Activated CD4-positive, CD25-positive, alpha-beta regulatory T cell treated with anti-CD3 and anti-CD28 coated beads, Interleukin-2, amount 50 U/mL, for 72 hours (primary cell): ENCODE measurements at places on chromosomes 5 and 9.

DNA sequence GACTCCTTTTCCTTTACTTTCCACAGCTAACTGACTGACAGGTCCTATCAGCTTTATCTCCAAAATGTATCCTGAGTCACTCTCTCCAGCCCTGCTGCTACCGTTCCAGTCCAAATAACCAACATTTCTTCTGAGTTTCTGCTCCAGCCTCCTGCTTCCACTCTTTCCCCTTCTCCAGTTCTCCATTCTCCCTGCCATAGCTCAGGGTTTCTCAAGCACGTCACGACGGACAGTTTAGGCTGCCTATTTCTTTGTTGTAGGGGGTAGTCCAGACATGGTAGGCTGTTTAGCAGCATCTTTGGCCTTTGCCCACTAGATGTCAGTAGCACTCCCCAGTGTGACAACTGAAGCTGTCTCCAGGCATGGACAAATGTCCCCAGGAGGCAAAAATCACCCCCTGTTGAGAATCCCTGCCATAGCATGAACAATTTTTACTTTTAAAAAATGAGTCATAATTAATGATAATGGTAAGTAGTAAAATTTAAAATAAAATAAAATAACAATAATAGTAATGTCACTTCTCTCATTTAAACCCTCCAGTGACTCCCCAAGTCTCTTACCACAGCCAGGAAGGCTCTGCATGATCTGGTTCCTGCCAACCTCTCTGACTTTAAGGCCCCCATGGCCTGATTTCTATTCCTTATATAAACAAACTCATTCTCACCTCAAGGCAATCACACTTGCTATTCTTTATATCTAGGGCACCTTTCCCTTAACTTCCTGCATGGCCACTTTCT lies 105.4 kb upstream of the FER start:
- DNase-seq: peak; percentile 34

DNA sequence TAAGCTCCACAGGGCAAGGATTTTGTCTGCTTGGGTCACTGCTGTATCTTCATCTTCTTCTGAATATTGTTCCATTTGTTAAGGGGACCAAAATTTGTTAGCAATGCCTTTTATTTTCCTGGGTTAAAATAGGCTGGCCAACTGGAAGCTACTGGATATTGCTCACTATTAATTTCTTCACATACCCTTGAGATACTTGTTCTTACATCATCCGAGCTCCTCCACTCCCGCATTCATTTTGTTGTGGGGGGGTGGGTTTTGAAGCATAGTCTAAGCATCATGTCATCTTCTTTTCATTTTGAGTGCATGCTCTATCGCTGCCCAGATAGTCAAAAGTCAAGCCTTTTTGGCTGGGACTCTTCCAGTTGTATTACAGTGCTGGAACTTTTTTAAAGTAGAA lies 42.5 kb upstream of the PIK3R1 start:
- DNase-seq: no peak

DNA sequence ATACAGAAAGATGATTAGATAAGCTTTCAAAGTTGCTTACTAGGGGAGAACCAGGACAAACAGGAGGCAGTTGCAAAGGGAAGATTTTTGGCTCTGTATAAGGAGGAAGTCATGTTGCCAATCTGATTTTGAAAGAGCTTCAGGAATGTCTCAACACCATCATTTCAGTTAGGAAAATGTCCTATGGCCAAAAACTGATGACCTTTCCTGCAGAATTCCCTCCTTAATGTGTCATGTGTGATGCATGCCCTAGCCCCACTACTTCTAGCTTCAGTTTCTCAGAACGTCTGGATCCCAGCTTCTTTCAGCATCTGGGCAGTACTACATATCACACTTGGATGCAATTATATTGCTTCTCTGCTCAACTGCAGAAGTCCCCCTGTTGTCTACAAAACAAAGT lies 211.5 kb upstream of the NREP start:
- DNase-seq: no peak

DNA sequence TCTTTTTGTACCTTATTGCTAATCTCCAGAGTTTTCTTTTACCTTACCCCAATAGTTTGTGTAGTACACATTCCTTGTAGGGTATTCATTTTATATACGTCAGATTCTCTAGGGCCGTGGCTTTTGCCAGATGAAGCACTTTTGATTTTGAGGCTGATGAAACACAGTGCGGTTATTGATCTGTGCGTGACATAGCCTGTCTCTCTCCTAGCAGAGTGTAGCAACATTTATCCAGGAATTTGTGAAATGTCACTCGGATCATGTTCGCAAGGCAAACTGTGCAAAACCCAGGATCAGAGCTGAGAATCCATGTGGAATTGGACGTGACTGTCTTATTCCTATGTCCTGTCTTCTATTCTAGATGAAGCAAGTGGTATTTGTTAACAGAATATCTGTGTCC lies 142.0 kb upstream of the SH3GL2 start:
- DNase-seq: no peak

DNA sequence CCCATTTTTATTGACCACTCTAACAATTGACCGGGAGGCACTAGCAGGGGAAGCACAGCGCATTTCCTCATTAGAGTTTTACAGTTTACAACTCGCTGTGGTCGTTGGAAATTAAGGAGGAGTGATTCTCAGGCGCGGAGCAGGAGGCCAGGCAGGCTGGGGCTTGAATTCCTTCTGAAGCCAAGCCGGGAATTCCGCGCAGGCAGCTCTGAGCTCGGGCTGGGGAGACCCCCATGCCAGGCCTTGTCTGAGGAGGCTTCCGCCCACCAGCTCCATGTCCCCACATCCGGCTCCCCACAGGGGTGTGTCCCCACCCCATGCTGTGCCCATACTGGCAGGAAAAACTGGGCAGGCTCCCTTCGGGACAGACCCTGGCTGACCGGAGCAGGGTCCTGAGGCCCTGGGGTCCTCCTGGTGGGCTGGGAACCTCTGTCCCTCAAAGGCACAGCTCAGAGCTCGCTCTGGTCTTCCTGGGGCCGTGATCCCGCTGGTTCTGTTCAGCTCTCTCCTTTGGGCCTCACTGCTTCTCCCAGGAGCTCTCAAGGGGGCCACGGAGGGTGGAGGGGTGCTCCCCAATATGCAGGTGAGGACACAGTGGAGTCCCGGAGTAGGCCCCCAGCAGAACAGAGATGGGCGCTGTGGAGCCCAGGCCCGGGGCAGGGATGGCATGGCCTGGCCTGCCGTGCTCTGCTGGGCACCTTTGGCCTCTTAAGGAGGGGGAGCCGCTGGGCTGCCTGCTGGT lies 1.3 kb upstream of the NRARP start:
- DNase-seq: peak; percentile 32

- no peak for DNase-seq
These were observed 96.9 kb upstream of the KLF4 start for GRCh38 chr9:107586493-107586892.

GRCh38 chr9:129436751-129437625 lies 183.9 kb downstream of the C9orf50 start:
- no peak for DNase-seq

DNA sequence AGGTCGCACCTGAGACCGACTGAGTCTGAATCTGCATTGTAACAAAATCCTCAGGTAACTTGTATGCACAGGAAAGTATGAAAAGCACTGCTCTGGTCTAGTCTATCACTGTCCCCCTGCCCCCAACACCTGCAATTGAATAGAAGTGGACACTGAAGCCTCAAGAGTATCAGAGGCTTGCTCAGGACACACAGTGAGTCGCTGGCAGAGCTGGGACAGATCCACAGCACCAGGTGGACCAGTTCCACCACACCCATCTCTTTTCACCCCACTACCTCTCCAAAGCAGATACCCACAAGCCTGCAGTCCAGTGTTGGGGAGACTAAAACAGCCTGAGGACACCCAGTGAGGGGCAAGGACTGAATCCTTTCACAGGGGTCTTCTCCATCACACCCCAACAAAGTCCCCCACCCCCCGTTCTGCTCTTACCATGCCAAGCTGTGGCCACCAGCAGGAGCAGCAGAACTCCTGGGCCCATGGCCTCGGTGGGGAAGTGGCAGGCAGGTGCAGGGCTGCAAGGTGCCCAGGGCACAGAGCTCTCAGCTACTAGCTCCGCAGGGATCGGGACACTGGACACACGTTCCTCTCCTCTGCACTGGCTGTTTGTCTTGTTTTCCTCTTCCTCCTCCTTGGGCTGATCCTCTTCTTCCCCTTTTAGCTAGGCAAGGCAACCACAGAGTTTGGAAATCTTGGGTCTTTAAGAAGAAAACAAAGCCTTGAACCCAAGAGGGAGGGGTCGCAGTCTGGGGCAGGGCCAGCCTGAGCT lies at the start of gene CSF1R:
CSF1R (minus strand) TSS at position 605 of the 766 bp plus-strand sequence; CDS start at position 478, 127 bp downstream.
- DNase-seq: no peak

GRCh38 chr9:129143031-129143927 lies 32.1 kb downstream of the PTPA start:
- peak; percentile 73 for DNase-seq

DNA sequence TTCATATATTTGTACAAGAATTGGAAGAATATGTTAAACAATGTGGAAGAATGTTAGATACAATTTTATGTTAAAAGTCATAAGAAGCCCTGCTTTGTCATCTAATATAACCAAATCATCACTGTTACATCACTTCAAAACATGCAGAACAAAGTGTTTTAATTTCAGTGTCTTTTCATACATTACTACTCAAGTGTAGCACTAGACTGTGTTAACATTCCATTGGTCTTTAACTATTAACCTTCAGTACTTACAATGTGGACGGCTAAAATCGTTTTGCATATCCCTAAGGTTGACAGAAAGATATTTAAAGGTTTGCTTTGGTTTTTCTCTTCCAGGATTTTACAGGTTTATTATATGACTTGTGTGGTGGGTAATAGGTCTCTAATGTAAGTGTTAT lies 50.9 kb downstream of the VCAN start:
- no peak for DNase-seq

- no peak for DNase-seq
These were observed 19.7 kb downstream of the FNBP1 start for GRCh38 chr9:130023144-130023787.

GRCh38 chr9:82912645-82913044 lies 150.3 kb downstream of the RASEF start:
- no peak for DNase-seq

DNA sequence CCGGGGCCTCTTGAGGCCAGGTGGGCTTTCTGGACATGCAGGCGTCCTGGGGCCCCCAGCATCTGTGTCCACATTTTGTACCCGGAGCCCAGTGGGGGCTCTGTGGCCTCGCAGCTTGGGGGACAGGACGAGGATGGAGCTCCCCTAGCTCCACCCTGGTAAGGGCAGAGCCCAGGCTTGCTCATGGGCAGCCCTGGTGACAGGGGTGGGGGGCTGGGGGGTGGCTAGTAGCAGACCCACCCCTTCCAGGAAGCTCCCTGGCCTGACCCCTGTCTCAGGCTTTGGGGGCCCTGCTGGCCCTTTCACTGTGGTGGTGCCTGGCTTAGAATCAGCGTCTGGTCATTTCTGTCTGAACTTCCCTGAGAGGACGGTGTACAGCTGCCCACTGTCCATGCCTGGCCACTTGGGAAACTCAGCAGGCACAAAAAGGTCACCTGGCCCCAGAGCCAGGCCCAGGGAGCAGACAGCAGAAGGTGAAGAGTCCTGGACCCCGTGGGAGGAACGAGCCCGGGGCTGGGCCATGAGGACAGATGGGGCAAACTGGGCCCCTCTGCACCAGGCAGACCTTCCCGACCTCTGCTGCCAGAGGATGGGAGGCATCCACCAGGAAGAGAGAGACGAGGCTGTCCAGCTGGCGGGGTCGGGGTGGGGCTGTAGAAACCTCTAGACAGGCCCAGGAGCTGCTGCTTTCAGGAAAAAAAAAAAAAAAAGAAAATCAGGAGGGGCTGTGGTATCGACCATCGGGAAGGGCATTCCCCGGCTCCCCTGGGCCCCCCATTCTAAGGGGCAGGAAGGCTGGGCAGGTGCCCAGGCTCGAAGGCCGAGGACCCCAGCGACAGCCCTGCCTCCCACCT lies 52.8 kb downstream of the EXD3 start:
- no peak for DNase-seq

DNA sequence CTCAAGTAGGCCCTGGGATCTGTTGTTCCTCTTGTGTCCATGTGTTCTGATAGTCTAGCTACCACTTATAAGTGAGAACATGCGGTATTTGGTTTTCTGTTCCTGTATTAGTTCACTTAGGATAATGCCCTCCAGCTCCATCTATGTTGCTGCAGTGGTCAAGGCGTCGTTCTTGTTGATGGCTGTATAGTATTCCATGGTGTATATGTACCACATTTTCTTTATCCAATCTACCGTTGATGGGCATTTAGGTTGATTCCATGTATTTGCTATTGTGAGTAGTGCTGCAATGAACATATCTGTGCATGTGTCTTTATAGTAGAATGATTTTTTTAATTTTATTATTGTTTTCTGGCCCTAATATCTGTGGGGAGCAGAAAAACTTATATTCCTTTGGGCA lies 74.3 kb downstream of the MAT2B start:
- no peak for DNase-seq
